NCI-H345 (cell line): ENCODE measurements at places on chromosomes 16 and 17.
A peak's percentile ranks its signal among the peaks of the same experiment; 100 is the strongest.

- DNase-seq = no peak
Measured at GRCh38 chr17:33204156-33204555, 88.9 kb downstream of the ASIC2 start.

DNA sequence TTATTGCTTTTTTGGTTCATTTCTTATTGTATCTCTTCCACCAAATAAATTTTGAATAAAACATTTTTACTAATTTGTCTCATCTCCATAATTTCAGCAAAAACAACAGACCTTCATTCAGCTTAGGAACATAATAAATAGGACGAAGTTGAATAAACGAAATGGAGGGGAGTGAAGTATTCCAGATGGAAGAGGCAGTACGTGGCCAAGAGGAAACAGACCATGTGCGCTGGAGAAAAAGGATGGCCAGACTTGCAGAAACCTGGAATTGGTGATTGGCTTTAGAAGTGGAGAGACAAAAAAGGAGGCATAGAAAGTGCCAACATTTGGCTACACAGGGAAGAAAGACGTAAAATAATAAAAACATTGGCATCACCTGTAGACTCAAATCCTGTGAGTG is 113.5 kb downstream of the USP22 start:
- no peak for DNase-seq

DNA sequence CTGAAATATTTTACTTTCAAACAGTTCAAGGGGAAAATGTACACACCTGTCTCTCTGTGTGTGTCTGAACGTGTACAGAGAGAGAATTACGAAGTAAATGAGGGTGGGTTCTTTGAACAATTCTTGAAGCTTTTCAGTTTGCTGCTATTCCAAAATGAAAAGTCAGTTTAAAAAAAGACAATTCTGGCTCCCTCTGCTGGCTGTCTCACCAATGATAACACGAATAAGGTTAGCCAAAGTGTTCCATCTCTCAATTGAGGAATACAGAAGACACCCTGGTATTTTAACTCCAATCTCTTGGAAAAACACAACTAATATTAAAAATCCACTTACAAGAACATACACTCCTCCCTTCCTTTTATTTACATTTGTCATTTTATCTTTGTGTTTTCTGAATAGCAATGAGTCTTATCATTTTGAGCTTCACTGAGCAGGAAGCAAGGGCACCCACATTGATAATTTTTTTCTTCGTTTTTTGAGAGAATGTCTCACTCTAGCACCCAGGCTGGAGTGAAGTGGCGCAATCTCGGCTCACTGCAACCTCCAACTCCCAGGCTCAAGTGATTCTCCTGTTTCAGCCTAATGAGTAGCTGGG is 20.5 kb downstream of the EFTUD2 start:
- peak; percentile 28 for DNase-seq

GRCh38 chr17:80445726-80446110 is 30.7 kb downstream of the NPTX1 start:
- no peak for DNase-seq

- DNase-seq = peak; percentile 46
Measured at GRCh38 chr17:43791589-43791988, 11.4 kb downstream of the CFAP97D1 start.

- no peak for DNase-seq
Measured at GRCh38 chr17:80863626-80864025, 128.0 kb upstream of the CHMP6 start.

GRCh38 chr17:6684460-6684783 is 28.7 kb downstream of the SLC13A5 start:
- DNase-seq = no peak
